LHCN-M2 (cell line): ENCODE measurements at places on chromosomes 5 and 9. TPM values are rescaled to one million over a fixed set of nuclear protein-coding genes. Genes with fewer than 3 reads are reported as not detected.
A peak's percentile ranks its signal among the peaks of the same experiment; 100 is the strongest.

NEK6 gene
- 62.8 and 72.6 TPM in 2 replicates for total RNA-seq

DNA sequence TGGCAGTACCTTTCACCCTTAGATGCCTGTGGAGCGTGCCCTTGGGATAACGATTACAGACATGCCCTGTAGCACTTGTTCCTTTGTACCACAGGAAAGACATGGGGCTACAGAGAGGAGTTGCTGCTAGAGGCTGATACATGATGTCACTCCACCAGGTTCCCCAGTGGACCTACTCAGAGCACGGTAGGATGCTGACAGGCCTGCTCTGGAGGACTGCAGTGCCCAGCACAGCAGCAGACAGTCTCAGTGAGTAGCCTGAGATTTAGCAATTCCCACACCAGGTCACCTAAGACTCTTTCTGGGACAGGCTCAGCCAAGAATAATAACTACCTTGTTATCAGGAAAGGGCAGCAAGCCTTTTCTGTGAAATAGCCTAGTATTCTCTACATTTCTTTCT, 28.8 kb downstream of the PDE4D start:
- DNase-seq, result no peak

- no peak for DNase-seq
Measured at GRCh38 chr9:114037961-114038723, 40.0 kb downstream of the AMBP start.

C5orf46 gene
- total RNA-seq, result not detected in 2 replicates

DNA sequence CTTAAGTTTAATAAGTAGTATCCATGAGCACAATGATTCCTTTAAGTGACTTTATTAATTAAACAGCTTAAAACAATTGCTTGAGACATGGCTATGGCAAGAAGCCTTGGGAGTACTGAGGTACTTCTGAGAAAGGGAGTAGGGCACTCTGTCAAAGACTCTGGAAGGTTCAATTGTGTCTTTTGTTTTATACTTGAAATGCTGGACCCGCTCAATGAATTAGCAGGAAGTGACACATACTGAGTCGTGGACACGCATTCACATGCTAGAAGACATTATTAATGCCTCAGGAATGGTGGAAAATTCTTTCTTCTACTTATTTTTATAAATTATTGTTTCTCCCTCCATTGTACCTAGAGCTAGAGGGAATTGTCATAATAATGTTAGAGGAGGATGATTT, 347.3 kb upstream of the ZNF608 start:
- peak; percentile 84 for DNase-seq

PLPP7 gene
- 19.9 and 22.4 TPM in 2 replicates for total RNA-seq

DNA sequence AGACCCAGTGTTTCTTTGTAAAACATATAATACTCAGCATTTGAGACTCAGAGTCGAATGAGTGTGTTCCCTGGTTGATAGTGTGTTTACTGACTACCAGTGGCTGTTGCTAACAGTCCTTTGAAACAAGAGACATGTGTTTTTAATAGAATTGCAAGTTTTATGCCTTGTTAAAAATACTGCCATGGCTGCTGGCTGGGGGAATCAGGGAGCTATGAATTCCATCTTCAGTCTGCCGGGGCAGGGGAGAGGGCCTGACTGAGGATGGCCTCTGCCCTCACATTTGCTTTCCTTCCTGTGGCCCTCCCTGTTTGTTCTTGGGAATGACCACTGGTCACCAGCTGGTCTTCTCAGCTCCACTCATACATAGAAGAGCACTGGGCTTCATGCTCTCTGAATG, 63.8 kb downstream of the PDZD2 start:
- DNase-seq, result no peak
